Thymus (tissue), 14 donors: ENCODE measurements at places on chromosomes 6 and 20. TPM values are rescaled to one million over a fixed set of nuclear protein-coding genes. Genes with fewer than 3 reads are reported as not detected.

TAPBP gene
- polyA plus RNA-seq, result 57.0 TPM

JARID2 gene
- 15.8 TPM for polyA plus RNA-seq

RBPJL gene
- polyA plus RNA-seq, result 0.07 TPM

OOEP gene
- 0.23 TPM for polyA plus RNA-seq

CLIC5 gene
- polyA plus RNA-seq, result 2.1 TPM

SPATA2 gene
- polyA plus RNA-seq, result 3.3 TPM

DNA sequence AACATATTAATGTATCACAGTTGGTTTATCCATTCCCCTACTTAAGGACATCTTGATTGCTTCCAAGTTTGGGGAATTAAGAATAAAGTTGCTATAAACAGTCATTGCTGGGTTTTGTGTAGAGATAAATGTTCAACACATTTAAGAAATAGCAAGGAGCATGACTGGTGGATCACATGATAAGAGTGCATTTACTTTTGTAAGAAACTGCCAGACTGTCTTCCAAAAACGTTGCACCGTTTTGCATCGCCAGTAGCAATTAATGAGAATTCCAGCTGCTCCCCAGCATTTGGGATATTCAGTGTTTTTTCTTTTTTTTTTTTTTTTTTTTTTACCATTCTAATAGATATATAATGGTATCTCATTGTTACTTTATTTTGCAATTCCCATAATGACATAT, 695.7 kb upstream of the GJE1 start:
- H3K4me3 ChIP-seq, result no peak overlapping the region
- DNase-seq, result no peak
- no peaks in the 10 kb centered on the region for H3K27me3 ChIP-seq

DNA sequence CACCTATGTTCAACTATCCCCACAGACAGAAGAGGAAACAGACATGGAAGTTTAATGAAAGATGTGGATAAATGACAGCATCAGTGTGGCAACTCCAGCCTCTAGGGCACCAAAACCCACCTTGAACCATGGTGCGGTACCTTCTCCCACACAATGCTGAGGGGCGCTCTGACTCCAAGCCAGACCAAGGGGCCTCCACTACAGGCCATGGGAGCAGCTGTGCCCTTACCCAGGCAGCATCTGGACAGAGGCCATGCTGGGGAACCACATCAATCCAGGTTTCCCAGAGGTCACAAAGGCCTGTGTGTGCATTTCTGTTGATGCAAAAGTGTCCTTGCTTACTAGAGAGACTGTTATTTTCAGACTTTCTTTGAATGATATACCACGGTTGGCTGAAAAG, 4.1 kb downstream of the PRR18 start:
- H3K27me3 ChIP-seq, result peaks cover 41% of the 10 kb centered on the region
- no peaks in the 10 kb centered on the region for H3K36me3 ChIP-seq
- H3K4me1 ChIP-seq, result peaks cover 7% of the 10 kb centered on the region
- no peak overlapping the region for H3K27ac ChIP-seq
- no peak overlapping the region for H3K4me3 ChIP-seq

- H3K36me3 ChIP-seq, result no peaks in the 10 kb centered on the region
- H3K27me3 ChIP-seq, result no peaks in the 10 kb centered on the region
- no peaks in the 10 kb centered on the region for H3K4me1 ChIP-seq
- H3K4me3 ChIP-seq, result no peak overlapping the region
- DNase-seq, result no peak
Observed at GRCh38 chr20:53981752-53982437, 88.5 kb downstream of the BCAS1 start.

DNA sequence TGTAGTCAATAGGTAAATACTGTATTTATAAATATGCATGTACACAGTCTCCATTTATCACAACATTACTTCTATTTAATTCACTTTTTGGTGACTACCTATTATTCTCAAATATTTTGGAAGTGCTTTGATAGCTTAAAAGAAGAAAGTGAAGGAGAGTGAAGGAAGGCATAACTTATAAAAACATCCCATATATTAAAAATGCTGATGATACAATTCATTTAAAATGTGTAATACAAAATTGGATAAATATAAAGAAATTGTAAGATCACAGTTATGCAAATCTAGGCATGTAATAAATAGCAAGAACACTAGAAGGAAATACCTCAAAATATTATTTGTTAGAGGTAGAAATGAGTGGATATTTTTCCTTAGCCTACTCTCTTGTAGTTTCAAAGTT, 111.6 kb upstream of the ADTRP start:
- H3K4me1 ChIP-seq, result no peaks in the 10 kb centered on the region
- no peak overlapping the region for H3K27ac ChIP-seq
- no peak overlapping the region for H3K4me3 ChIP-seq
- H3K36me3 ChIP-seq, result no peaks in the 10 kb centered on the region

GRCh38 chr20:36093025-36093803, 61.3 kb upstream of the EPB41L1 start:
- H3K27ac ChIP-seq, result no peak overlapping the region
- peaks cover 34% of the 10 kb centered on the region for H3K27me3 ChIP-seq
- H3K4me3 ChIP-seq, result peak overlapping the region; percentile 55
- no peak for DNase-seq

DNA sequence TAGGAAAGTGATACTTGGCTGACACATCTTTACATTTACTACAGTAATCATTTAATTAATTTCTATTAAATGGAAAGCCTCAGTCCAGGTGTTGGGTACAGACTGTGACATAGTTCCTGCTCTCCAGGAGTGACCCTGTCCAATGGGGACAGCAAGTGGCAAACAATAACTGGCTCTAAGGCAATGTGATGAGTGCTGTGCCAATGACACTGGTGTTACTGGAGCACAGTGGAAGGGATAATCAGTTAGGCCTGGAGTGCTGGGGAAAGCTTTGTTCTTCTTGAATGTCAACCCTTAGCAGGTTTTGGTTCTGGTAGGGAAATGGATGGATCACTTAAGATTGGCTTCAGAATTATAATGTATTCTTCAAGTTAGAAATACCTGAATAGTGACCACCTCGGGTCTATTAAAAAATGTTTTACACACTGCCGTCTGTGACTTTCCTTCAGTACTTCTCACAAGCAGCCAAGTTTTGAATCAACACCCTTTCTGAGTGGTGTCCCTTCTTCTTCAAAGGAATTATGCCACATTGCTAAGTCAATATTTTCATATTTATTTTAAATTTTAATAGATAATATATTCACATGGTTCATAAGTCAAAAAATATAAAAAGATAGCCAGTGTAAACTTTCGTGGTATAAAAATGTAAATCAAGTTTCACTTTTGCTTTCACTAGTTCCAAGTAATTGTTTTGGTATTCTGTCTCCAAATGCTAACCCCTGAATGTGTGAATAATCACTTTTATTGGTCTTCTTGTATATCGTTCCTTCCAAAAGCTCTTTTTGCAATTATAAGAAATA, 9.6 kb downstream of the CMTR1 start:
- H3K27ac ChIP-seq, result no peak overlapping the region
- H3K4me1 ChIP-seq, result no peaks in the 10 kb centered on the region
- no peak overlapping the region for H3K4me3 ChIP-seq
- H3K36me3 ChIP-seq, result peaks cover 37% of the 10 kb centered on the region
- no peaks in the 10 kb centered on the region for H3K27me3 ChIP-seq

DNA sequence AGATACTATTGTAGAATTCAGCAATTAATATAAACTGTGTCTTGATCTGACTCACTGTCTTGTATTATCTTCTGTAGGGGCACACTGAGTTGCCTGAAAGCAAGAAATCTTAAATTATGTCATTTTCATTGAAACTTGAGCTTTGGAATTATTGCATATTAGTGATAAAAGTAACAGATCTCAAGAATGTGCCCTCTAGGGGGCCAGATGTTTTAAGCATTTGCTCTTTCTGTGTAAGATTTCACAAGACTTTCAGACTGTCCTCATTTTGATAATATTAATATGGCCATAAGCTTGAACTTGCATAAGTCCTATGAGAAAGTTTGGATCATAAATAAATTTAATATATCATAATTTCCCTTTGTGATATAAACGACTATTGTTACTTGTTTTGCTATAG, 55.5 kb upstream of the MYO6 start:
- no peak overlapping the region for H3K4me3 ChIP-seq
- H3K4me1 ChIP-seq, result no peaks in the 10 kb centered on the region
- no peak overlapping the region for H3K27ac ChIP-seq
- H3K36me3 ChIP-seq, result peaks cover 9% of the 10 kb centered on the region

DNA sequence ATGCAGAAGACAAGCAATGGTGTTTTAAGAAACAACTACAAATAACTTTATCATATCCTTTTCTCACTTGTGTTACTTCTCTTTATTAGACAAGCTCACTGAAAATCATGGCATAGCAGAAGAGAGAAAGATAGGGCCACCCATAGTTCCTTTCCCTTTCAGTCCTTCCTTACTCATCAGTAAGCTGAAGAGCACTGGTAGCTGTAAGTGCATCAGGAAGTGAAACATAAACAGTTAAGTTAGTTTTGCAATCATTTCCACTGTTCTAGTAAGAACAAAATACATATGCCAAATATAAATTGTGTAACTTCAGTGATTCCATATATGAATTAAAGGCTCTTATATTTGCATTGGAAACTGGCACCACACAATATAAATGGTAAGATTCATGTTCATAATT, 220.1 kb downstream of the HACE1 start:
- H3K4me1 ChIP-seq, result peaks cover 4% of the 10 kb centered on the region
- no peaks in the 10 kb centered on the region for H3K36me3 ChIP-seq
- H3K27ac ChIP-seq, result no peak overlapping the region
- H3K4me3 ChIP-seq, result no peak overlapping the region
- no peaks in the 10 kb centered on the region for H3K27me3 ChIP-seq

DNA sequence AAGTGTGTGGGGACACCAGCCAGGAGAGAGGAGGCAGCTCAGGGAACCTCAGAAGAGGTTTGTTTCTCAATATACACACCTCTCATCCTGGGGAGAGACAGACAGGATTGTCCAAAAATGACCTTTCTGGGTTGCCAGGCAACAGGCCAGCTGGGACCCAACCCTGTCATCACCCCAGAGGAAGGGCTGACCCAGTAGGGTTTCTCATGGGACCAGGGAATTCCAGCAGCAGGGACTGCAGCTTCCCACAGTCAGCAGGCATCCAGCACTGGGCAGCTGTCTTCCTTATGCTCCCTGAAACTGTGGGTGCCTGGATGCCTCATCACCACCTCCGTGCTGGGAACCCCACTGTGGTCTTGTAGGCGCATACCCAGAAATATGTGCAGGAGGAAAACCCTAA, 1.3 kb downstream of the C20orf202 start:
- no peak overlapping the region for H3K4me3 ChIP-seq
- no peaks in the 10 kb centered on the region for H3K4me1 ChIP-seq
- no peaks in the 10 kb centered on the region for H3K36me3 ChIP-seq
- DNase-seq, result no peak

DNA sequence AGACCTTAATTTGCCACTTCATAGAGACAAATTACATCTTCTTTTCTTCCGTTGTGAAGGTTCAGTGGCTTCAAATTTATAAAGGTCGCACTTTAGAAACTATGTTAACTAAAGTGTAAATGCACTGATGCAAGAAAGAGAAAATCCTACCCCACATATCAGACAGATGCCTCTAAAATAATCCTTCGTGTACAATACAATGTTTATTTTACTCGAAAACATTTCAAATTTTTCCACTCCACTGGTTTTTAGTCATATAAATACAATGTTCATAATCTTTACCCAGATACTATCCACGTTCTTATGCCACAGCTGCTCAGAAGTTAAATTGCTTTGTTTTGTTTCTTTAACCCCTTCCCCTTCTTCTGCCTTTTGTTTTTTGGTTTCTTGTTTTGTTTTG, 140.3 kb upstream of the LAMP5 start:
- DNase-seq, result no peak
- no peaks in the 10 kb centered on the region for H3K4me1 ChIP-seq
- no peaks in the 10 kb centered on the region for H3K27me3 ChIP-seq
- no peak overlapping the region for H3K27ac ChIP-seq
- H3K4me3 ChIP-seq, result no peak overlapping the region
- H3K36me3 ChIP-seq, result no peaks in the 10 kb centered on the region

GRCh38 chr20:36468149-36469000, 72.9 kb upstream of the MYL9 start:
- DNase-seq, result no peak
- H3K4me3 ChIP-seq, result no peak overlapping the region
- no peak overlapping the region for H3K27ac ChIP-seq
- no peaks in the 10 kb centered on the region for H3K27me3 ChIP-seq
- no peaks in the 10 kb centered on the region for H3K36me3 ChIP-seq
- H3K4me1 ChIP-seq, result peaks cover 21% of the 10 kb centered on the region

DNA sequence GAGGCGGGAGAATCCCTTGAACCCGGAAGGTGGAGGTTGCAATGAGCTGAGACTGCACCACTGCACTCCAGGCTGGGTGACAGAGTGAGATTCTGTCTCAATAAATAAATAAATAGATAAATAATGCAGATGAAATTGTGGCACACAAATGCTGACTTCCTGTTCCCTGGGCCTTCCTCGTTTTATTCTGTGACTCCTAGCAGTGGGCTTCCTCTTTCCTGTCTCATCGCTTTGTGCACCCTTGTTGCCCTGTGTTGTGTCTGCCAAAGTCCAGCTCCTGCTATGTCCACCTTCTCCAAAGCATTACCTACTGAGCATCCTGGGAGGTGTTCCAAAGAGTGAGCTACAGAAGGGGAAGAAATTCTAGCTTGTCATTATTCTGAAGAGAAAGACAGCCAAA, 100.2 kb upstream of the TIAM2 start:
- no peaks in the 10 kb centered on the region for H3K4me1 ChIP-seq
- no peak overlapping the region for H3K4me3 ChIP-seq
- DNase-seq, result no peak
- peaks cover 5% of the 10 kb centered on the region for H3K36me3 ChIP-seq
- H3K27me3 ChIP-seq, result no peaks in the 10 kb centered on the region

DNA sequence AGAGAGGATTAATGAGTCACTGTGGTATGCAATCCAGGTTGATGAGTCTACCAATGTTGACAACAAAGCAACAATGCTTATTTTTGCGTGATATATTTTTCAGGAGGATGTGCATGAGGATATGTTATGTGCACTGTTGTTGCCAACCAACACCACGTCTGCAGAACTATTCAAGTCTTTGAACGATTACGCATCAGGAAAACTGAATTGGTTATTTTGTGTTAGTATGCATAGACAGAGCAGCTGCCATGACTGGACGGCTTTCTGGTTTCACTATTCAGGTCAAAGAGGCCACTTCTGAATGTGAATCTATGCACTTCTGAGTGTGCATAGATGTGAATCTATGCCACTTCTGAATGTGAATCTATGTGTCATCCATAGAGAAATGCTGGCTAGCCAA, 134.0 kb upstream of the GRIK2 start:
- H3K4me1 ChIP-seq, result no peaks in the 10 kb centered on the region
- H3K36me3 ChIP-seq, result no peaks in the 10 kb centered on the region
- H3K27ac ChIP-seq, result no peak overlapping the region

- peaks cover 4% of the 10 kb centered on the region for H3K4me1 ChIP-seq
- peaks cover 2% of the 10 kb centered on the region for H3K27me3 ChIP-seq
- no peak for DNase-seq
- no peak overlapping the region for H3K27ac ChIP-seq
- H3K4me3 ChIP-seq, result no peak overlapping the region
Observed at GRCh38 chr6:3176562-3177355, 19.4 kb upstream of the TUBB2A start.
